ENCODE measurements at places on chromosomes 3 and 15.

GRCh38 chr3:67550541-67550940 lies 103.9 kb downstream of the SUCLG2 start:
- no peak for DNase-seq

- no peak for DNase-seq
These were observed 800.7 kb downstream of the NAALADL2 start for GRCh38 chr3:175659670-175660350.

DNA sequence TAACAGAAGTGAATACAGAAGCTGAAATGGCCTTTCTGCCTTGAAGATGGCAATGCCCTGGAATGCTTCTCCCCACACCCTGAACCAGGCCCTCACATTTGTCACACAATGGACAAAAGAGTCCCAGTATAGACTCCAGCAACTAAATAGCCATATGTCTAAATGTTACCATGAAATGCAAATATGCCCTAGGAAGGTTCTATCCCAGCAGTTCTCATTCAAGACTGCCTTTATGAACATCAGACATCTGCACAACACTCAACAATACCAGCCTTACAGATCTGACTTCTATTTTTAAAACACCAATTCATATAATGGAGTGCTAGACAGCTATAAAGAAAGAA lies 7.9 kb downstream of the ITGB5 start:
- DNase-seq: no peak

DNA sequence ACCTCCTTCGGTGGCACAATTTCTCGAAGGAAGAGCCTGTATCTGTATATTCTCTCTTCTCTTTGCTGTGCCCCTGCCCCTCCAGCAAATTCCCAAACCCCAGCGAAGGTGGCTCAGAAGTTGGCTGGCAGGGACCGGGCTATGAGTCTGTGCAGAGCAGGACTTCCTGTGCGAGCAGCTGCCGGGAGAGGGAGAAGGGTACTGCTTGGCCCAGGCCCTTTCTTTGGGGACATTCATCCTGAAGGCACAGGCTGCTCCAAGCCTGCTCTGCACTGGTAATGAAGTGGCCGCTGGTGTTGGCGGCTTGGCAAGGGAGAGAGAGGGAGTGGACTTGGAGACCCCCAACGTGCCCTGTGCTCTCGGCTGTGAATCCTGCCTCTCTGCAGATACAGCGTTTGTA lies 1.5 kb downstream of the SLC6A11 start:
- no peak for DNase-seq

DNA sequence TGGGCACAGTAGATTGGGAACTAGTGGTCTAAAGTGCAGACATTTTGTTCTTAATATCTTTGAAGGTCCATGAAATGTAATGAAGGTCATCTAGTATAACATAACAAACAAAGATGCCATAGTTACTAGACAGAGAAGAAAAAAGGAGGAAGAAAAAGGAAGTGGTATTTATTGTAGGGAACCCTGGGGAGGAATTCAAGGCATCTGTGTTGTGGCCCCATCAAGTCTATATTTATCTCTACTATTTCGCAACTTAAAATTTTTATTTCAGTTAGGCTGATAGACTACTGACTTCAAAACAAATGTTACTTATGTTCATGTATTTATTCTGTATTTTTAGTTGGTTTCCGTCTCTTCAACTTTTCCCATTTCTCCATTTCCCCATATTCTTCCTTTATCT lies 48.9 kb upstream of the ZDHHC23 start:
- no peak for DNase-seq

DNA sequence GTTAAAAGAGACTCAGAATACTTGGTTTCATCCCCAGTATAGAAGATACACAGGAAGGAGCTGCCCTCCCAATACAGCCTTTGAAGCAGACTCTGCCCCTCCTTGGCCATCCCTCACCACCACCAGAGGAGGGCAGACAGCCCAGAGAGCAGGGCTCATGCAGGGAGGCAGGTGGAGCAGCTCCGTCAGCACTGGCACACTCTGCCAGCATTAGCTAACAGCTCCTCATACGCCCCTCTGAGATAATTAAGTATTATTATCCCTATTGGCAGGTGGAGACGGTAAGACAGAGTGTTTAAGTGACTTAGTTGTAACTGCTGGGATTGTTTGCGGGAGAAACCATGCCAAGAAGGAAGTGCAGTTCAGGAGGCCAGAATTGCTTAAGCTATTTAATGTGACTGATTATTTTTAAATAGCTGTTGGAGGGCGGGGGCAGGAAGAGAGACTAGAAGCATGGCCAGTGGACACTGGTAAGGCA lies 434.0 kb downstream of the EPHB1 start:
- no peak for DNase-seq

- peak; percentile 54 for DNase-seq
These were observed at the start of gene ROBO2 for GRCh38 chr3:77039606-77040171. Gene ROBO2, plus strand, starts transcription at chr3:77040099. Its CDS starts 687 bp downstream, at chr3:77040786.

- no peak for DNase-seq
These were observed 5.8 kb downstream of the PRKCD start for GRCh38 chr3:53166781-53167291.

DNA sequence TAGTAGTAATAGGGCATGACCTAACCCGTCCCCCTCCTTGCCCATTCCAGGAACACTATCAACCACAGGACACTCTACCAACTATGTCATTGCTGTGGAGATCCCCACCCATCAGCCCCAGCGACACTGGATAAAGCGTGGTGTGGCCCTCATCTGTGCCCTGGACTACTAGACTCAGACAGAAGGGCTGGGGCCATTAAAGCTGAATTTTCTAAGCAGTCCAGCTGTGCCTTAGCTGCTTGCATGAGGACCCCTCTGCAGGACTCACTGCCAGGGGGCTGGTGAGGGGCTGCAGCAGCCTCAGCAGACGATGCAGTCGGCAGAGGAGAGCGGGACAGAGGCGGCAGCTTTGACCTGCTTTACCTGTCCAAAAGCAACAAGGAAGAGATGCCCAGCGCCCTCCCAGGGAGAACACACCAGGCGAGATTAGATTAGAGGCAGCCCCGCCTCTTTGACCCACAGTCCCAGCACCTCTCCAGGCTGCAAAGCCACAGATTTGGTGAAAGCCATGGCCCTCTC lies 44.6 kb downstream of the SEMA3G start:
- no peak for DNase-seq

DNA sequence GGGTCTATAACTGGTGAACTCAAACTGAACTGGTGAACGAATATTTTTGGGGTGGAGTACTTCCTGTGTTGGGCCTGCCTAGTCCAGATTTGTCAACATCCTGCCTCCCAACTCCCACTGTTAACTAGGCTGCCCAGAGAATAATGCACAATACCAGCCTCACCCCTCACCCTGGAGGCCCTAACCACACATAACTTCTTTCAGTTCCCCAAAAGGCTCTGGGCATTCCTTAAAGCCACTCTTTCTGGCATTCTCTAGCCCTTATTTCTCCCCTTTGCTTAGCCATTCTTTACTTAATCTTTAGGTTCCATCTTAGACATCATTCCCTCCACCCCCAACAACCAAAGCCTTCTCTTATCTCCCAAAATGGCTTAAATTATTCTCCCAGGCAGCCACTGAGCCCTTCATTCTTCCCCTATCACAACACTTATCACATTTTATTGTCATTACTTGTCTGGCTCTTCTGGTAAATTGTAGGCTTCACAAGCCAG lies 9.1 kb upstream of the SEC11A start:
- DNase-seq: no peak

- DNase-seq: no peak
These were observed 300.6 kb upstream of the LMCD1 start for GRCh38 chr3:8200996-8201395.

GRCh38 chr15:59680346-59680745 lies 8.8 kb downstream of the BNIP2 start:
- no peak for DNase-seq

DNA sequence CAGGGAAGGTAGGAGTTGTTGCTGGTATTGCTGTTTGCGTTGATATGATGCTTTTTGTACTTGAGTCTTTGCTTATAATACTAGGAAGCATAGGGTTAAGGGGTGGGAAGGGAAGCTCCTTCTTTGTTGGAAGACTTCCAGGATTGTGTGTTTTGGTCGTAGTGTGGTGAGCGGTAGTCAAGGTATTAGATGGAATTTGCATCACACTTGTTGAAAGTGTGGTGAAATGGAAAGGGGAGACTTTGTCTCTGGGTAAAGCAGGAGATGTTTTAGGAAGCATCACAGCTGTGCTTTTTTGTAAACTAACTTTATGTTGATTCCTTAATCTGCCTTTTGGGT lies 14.9 kb downstream of the IGSF10 start:
- no peak for DNase-seq

DNA sequence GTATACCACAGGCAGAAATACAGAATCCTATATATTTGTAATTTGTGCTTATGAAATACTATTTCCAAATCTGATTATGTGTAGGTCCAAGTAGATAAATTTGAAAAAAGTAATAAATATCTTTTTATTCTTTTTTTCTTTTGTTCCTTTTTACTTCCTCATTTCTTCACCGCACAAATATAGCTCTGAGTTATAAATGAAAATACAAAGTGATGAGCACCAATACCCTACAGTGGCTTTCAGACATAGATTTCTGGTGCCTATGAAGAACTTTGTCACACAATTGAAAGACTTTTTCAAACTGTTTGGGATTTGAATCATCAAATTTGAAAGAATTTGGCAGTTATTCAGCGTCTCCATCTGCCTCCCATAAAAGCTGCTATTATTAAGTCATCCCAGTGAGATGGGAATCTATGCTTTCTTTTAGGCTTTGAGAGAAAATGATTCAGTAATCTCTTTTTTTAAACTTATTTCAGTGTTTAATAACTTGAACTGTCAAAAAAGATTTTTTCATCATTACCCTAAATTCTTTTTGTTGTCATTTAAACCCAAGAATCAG lies 363.6 kb upstream of the GOLIM4 start:
- no peak for DNase-seq

DNA sequence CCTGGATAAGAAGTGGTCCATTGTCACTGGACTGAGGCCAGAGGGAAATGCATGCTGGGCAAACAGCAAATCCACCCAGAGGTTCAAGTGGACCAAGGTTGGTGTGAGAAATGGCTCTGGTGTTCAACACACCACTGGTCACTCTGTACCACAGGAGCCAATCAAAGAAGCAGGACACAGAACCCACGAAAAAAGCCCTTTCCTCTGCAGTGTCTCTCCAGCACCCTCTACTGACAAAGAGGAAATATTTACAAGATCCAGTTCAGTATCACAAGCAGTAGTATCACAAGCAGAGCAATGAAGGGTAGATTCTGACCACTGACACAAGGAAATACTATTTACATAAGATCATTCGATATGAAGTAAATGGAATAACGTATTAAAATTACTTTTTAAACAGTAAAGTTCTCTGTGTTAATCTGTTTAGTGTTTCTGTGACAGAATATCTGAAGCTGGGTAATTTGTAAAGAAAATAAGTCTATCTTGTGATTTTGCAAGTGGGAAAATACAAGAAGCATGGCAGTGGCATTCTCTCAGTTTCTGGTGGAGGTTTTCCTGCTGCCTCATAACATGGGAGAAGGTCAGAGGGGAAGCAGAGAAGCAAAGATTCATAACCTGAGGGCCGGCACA lies 390.7 kb downstream of the EFHB start:
- DNase-seq: peak; percentile 14

GRCh38 chr3:134357914-134358811 lies 16.1 kb downstream of the AMOTL2 start:
- DNase-seq: no peak

DNA sequence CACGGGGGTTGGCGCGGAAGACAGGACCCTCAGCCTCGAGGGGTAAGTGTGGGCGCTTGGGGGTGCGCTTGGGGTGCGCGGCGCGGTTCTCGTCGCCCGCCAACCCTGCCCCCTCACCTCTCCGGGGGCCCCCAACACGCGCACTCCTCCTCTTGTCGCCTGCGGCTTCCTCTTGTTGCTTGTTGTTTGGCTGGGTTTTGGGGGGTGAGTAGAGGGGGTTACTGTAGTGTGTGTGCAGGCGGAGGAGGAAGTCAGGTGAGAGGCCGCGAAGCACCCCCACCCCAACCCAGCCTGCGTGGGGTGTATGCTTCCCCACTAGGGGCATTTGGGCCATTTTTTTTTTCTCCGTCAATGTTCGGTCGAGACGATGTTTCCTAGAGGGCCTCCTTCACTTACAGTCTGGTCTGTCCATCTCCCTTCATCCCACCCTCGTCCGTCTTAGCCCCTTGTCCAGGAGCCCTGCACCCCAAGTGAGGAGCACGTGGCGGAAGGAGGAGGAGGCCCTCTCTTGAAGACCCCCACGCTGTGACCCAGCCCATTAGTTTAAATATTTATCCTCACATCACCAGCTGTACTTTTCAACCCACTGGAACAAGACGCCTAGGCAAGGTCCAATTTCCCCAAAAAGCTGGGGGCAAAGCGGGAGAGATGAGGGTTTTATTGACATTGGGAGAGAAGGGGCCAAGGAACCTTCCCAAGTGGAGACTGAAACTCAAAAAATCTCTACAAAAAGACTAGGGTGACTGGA lies 20.4 kb upstream of the SATB1 start:
- no peak for DNase-seq
